ENCODE measurements at places on chromosomes 7 and 10.
A peak's percentile ranks its signal among the peaks of the same experiment; 100 is the strongest.

DNA sequence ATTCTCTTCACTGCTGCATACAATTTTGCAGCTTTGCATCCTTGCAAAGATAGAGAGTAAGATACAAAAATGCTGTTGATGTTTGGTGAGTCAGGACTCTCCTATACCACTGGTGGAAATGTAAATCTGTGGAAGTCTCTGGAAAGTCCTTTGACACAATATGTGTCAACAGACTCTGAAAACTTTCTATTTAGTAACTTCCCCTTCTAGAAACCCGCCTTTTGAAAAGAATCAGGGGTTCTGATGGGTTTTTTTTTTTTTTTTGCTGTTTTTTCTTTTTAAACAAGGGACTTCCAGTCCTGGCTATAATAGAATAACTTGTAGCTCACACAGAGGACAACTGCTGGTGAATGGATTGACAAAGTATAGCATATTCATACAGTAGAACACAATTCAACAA lies 16.4 kb downstream of the NOD1 start:
- peak; percentile 94 for DNase-seq

DNA sequence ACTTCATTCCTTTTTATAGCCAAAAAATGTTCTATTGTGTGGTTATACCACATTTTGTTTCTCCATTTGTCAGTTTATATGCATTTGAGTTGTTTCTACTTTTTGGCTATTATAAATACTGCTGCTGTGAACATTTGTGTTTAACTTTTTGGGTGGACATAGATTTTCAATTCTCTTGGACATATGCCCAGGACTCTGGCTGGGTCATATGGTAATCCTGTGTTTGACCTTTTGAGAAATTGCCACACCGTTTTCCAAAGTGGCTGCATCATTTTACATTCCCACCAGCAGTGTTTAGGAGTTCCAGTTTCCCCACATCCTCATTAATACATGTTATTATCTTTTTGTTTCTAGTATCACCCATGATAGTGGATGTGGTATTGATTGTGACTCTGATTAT lies 39.4 kb downstream of the CSGALNACT2 start:
- DNase-seq = no peak

GRCh38 chr7:99267841-99268576 lies 4.6 kb upstream of the MYH16 start:
- no peak for DNase-seq

GRCh38 chr7:39656415-39656814 lies 33.0 kb downstream of the RALA start:
- no peak for DNase-seq

DNA sequence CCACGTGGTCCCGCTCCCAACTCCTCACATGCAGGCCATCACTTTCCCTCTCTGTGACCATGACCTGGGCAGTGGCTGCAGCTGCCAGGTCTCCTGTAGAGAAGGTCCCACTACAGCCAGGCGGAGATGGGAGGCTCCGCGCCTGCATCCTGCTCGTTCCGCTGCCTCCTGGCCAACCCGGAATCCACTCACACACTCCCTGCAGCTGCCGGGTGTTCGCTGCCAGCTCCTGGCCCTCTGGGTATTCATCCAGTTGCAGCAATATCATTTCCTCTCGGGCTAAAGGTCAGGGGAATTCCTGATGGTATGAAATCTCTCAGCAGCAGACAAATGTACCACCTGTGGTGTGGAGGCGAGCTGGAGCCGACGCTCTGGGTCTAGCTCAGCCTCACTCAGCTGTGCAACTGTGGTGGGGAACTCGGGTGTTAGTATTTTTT lies 65.7 kb downstream of the TLL2 start:
- DNase-seq = no peak

DNA sequence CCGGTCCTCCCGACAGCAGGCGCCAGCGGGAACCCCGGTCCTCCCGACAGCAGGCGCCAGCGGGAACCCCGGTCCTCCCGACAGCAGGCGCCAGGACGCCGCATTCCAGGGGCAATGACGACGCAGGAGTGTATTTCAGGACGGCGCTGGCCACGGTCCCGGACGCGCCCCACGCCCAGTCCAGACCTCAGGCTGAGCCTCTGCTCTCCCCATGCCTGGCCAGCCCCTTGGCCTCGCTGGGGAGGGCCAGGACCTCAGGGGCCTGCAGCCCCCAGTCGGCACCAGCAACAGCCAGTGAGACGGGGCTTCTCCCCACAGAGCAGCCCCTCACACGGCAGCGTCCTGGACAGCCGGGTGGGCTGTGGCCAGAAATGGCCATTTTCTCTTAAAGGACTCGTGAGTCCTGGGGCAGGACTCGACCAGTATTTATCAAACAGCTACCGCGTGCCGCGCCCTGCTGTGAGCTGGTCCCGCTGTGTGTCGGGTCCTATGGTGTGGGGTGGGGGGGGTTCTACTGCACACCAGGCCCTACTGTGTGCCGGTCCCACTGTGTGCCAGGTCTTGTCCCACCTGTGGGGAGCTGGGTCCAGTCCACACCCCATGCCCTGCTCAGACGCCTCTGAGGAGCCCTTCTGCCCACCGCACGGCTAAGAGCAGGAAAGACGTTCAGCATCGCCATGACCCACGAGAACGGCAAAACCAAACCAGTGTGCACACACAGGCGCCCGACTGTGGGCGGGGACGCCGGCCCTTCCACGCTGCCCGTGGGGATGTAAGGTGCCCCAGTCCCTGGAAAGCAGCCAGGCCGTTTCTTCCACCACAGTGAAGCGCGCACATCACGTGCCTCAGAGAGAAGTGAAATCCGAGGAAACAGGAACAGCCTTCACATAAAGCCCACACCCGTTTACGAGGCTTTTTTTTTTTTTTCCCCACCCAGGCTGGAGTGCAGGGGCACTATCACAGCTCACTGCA lies 33.3 kb downstream of the GET4 start:
- DNase-seq = peak; percentile 94

DNA sequence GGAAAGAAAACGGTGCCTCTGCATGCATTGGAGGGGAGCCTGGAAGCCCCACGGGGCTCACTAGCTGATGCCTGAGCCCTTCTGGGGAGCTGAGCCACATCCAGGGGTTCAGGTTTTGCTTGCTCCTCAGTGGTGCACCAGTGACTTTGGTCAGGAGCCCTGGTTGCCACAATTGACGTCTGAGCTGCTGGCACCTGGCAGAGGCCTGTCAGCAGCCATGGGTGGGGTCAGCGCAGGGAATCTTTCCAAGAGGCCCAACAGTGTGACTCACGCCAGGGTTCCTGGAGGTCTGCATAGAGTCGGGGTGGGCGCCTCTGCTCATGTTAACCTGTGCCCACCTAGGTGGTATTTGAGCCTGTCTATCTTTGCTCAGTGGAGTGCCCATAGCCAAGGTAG lies 138.7 kb downstream of the NEURL1 start:
- no peak for DNase-seq

DNA sequence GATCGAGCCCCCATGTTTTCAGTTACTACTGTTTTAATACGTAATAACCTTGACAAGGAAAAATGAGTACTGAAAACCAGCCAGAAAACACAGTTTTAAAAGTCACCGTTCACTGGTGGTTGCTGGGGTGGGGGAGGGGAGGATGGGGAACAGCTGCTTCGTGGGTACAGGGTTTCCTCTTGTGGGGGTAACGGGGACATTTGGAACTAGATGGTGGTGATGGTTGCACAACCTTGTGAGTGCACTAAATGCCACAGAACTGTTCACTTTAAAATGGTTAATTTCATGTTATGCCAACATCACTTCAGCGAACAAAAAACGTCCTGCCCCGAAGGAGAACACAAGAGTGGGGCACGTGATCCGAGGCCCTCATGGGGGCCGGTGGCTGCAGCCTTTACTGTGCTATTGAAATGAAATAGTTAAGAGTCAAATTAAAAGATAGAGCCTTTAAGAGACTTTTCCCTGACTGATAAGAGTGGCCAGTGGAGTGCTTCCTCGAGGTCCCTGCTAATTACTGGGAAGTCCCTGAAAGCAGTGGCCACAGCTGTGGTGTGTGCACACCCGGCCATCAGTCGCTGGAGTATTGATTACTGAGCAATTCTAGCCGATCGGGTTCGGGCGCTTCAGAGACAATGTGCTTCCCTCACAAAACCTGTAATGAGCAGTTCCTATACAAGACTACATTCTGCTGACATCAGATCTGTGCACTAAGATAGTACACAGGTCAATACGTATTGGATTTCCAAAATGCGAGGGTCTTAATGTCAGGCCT lies 80.3 kb downstream of the EBF3 start:
- DNase-seq = no peak

DNA sequence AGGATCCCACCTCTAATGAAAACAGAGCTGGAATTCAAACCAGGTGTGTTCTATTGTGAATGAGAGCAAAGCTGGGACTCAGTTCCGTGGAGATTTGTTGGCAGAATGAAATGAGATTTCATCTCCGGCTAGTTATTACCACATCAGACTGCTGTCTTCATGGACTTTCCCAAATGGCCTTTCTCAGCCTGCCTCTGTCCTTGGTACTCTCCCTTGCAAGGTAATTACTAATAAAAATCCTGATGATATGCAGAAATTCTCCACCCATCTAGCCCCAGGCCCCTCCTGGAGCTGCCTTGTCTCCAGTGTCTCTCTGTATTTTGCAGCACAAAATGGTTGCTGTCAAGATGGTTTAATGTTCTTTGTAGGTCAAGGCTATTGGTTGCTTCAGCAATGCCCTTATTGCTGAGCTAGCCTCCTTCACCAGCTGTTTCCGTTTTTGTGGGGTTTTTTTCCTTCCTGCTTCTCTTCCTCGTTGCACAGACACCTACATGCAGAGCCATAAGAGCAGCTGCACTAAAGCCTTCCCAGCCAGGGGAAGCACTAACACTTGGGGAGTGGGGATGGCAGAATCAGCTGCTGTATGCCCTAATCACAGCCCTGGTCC lies 185.0 kb upstream of the GHITM start:
- DNase-seq = no peak

GRCh38 chr10:58467931-58468635 lies 44.6 kb upstream of the BICC1 start:
- no peak for DNase-seq

DNA sequence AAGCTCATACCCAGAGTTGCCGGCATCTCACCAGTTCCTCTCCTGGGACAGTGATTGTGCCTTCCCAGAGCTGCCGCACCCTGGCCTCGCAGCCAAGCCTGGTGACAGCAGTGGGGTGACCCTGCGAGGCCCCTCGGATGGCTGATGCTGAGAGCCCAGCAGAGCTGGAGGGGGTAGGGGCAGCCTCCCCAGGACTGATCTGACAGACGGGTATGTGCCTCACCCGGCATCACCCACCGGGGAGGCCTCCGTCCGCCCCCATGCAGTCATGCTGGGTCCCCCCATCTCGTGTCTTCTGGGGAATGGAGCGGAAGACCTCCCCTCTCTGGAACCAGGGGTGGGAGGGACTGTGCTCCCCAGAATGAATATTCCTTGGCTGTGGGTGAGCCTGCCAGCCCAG lies 82.3 kb downstream of the LHPP start:
- DNase-seq = no peak

- DNase-seq = no peak
Observed at GRCh38 chr7:30752979-30753378, 1.0 kb downstream of the INMT start.

GRCh38 chr7:38303866-38304265 lies 30.4 kb upstream of the TARP start:
- DNase-seq = no peak

Data from suppressor macrophage treated with lipopolysaccharide for 1 hour (primary cell).